ENCODE measurements at places on chromosomes 5 and 9. TPM values are rescaled to one million over a fixed set of nuclear protein-coding genes. Genes with fewer than 3 reads are reported as not detected.

- DNase-seq, result peak; percentile 71
Observed at GRCh38 chr5:1652873-1653697, 129.3 kb upstream of the LPCAT1 start.

SLC46A2 gene
- not detected for total RNA-seq

- no peak for DNase-seq
Observed at GRCh38 chr5:128378632-128379031, 159.4 kb downstream of the FBN2 start.

DNA sequence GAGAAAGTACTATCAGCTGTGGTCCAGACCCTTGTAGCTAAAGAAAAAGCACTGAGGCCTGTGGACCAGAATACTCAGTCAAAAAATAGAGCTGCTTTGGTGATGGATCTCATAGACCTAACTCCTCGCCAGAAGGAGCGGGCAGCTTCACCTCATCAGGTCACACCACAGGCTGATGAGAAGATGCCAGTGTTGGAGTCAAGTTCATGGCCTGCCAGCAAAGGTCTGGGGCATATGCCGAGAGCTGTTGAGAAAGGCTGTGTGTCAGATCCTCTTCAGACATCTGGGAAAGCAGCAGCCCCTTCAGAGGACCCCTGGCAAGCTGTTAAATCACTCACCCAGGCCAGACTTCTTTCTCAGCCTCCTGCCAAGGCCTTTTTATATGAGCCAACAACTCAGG lies 8.9 kb downstream of the RAB24 start:
- DNase-seq, result no peak

GRCh38 chr9:21974722-21975409 lies 19.3 kb downstream of the CDKN2A start:
- peak; percentile 93 for DNase-seq

DNA sequence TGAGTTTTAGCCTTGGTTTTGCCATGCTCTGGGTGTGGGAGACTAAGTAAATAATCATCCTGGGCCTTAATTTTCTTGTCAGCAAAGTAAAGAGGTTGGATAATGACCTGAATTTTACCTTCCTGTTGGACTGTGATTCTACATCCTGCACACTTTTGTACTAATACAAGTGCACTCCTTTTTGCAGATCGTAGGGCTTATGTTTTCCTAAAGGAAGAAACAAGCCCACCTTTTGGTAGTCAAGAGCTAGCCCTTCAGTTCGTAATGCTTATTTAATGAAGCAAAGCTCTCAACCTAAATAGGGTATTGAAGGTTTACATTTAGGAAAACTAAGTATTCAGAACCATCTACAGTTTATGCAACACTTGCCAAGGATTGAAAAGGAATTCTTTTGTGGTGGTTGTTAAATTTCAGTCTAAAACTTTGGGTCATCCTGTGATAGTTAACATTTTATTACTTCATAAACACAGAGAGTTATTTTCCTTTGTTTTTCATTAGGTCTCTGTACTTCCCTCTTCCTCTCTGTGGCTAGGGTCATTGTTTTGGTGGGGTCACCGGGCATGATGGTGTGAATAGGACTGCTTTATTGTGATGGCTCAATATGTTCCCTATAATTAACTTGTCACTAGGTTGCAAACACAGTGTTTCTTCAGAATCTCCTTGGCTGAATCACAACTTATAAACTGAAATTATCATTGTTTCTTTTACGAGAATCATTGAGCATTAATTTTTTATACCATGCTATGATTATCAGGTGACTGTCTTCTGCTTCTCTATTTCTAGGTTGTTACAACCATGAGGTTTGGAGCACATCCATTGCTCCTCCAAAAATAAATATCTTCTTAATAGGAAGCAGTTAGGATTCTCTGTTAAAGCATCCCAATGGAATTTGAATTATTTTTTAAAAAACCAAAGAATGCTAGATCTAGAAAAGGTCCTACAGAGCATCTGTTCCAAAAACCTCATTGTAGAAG lies 28.5 kb downstream of the SPINK5 start:
- no peak for DNase-seq

OCLN gene
- 39.9 TPM for total RNA-seq

Measured in H7 (cell line).